ENCODE measurements at places on chromosomes 4 and X.

DNA sequence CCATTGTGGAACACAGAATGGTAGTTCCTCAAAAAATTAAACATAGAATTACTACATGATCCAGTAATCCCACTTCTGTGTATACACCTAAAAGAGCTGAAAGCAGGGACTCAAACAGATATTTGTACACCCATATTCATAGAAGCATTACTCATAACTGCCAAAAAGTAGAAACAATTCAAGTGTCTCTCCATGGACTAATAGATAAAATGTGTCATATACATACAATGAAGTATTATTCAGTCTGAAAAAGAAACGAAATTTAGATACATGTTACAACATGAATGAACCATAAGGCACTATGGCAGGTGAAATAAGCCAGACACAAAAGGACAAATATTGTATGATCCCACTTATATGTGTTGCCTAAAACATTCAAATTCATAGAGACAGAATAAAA, 145.1 kb downstream of the ANTXR2 start:
- no peak for DNase-seq

- DNase-seq = no peak
Measured at GRCh38 chr4:8534129-8534528, 46.1 kb upstream of the GPR78 start.

- no peak for DNase-seq
Measured at GRCh38 chr4:41569961-41570360, 32.0 kb downstream of the LIMCH1 start.

DNA sequence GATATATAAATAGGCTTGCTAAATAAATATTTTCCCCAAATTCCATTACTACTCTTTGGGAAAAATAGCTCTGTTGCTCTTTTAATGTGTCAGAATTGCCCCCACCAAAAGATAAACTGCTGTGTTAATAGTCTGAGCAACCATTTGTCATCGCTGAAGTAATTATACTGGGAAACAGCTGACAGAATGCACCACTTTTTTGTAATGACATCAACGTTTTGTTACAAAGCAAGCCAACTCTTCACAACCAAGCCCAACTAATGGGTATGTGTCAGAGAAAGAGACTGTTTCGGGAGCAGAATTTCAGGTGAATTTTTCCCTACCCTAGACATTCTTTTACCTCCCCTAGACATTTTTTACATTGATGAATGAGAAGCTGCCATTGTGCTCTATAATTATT, 405.0 kb upstream of the MAGEB18 start:
- no peak for DNase-seq

DNA sequence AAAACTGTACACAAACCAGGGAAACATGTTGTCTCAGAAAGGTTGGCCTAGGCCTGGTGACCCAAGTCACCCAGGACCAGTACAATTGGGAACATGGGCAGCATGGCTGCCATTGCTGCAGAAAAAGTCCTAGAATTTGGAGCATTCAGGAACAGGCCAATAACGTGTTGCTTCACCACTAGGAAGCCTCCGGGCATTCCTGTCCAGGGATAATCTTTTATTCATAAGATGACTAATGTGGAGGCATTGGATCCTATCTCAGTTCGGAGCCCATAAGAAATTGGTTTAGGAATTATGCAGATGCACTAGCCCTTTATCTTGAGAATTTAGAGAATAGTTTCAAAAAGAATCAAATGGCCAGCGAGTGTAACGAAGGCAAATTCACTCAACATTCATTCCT, 242.8 kb upstream of the NDST4 start:
- DNase-seq = no peak

GRCh38 chrX:135112096-135112729, 8.1 kb downstream of the ETDB start:
- peak; percentile 51 for DNase-seq

DNA sequence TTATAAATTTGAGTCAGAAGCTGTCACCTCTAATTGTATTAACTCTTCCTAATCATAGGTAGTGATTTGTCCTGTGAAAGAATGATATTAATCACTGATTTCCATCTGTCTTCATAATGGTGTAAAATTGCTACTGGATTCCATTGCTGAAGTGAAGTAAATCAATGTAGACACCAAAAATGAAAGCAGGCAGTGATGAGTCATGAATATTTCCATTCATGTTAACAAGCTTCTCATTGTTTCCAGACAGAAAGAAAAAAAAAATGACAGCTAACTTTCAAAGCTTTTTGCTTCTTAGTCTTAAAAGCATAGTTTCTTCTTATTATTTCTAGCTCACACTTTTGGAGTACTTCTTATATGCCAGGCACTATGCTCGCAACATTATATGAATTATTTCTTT, 21.5 kb downstream of the FAM114A1 start:
- DNase-seq = peak; percentile 74

GRCh38 chrX:106862972-106863688, 40.0 kb downstream of the RIPPLY1 start:
- DNase-seq = peak; percentile 12

- DNase-seq = no peak
Measured at GRCh38 chrX:84475101-84475500, 27.2 kb downstream of the HDX start.

DNA sequence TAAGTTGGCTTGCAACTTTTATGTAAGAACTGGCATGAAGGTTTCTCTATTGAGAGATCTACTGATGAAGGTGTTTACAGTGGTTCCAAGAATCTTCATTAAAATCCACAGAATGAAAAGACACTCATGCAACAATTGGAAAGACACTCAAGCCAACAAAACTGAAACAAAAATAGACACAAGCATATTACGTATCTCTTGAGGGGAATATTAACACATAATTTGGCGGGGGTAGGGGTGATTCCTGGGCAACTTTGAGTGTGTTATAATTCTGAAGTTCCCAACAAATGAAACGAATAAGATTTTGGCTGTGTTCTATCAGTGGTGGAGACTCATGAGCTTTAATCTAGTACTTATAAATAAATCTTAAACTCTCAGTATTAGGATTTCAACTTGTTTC, 75.1 kb downstream of the SPATA18 start:
- DNase-seq = no peak

DNA sequence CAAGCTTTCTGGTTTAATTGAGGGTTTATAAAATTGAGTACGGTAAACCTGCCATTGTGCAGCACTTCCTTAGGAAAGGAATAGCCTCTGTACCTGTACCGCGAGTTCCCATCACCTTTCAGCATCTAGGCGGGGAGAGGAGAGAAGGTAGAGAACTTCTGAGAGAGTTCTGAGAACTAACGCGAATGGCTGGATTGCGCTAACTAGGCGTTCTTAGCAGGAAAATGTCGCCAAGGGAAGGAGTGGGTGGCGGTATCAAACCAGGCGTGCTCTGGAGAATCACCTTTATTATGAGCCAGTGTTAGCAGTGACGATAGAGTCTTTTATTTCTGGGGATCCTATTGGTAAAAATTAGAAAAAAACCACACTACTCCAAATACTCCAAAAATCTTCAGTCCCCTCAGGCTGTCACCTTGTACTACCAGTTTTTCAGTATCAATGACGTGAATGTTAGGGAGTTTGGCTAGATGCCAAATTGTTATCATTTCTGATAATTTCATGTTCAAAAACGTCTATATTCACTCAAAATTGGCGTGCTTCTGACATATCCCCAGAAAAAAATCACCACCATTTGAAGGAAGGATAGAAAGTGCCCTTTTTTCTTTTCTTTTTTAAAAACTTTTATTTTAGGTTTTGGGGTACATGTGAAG, 1.4 kb downstream of the UGT8 start:
- no peak for DNase-seq

DNA sequence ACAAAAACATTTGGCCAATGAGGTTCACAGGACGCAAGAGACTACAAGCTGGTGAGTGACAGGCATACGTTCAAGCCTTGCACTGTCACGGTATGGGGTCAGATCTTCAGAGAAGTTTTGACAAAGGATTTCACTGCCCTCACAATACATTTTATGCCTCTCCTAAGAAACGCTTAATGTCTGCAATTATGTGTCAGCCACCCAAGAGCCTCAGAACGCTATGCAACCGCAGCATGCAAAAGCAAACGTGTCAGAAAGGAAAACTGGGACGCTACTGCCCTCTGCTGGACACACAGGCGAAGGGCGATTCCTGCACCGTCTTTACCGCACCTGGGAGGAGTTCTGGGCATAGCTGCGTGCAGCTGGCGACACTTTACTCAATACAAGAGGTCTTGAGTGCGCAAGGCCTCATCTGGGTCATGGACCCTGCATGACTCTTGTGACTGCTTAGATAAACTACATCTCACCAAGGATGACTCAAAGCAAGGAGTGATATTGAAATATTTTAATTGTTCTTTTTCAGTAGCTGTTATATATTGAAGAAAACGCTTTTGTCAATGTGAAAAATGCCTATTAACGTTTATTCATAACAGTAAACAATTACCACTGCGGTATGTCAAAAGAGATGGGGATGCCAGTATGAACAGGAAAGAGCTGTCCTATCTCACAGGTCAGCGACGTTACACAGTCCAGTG, 147.6 kb upstream of the FRG1 start:
- DNase-seq = peak; percentile 73

DNA sequence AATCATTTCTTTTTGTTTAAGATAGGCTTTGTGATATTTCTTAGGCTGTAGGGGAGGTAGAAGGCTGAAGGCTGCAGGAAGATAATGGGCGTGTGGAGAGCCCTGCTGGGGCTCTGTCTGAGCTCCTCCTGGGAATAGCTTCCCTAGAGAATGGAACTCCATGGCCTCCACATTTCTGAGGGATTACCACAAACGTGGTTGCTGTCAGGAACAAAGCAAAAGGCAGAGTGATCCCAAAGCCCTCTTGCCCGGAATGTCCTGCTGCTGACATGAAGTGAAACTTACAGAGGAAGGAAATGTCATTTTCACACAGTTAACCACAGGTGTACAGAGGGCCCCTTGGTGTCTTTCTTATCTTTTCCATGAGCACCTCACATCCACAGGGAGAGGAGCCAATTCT, 89.3 kb downstream of the DDIT4L start:
- DNase-seq = no peak

GRCh38 chr4:21728304-21728703, 220.3 kb downstream of the KCNIP4 start:
- DNase-seq = no peak

GRCh38 chrX:145823132-145823531, 5.5 kb downstream of the SLITRK2 start:
- DNase-seq = no peak

- peak; percentile 76 for DNase-seq
Measured at GRCh38 chr4:88033309-88033708, 25.9 kb downstream of the PKD2 start.

Data from suppressor macrophage treated with lipopolysaccharide for 1 hour (primary cell).